ENCODE measurements at places on chromosomes 16 and 17.
A peak's percentile ranks its signal among the peaks of the same experiment; 100 is the strongest.

DNA sequence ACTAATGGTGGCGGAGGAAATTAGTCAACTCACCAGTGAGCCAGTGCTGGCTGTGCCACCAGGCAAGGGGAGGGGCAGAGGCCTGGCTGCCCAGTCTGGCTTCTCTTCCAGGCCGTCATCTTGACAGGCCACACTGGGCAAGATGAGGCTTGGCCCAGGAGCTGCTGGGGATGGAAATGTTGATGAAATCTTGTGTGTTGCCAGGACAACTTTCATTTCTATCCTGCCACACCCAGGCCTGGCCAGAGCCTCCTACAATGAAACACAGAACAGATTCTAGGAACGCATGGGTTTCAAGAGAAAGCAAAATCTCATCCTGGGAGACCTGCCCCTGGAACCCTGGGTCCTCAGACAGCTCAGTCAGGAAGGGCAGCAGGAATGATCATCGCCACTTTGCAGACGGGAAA lies 9.3 kb downstream of the HEXIM2 start:
- peak; percentile 76 for DNase-seq

GRCh38 chr16:68539711-68540239 lies 684 bp downstream of the ZFP90 start:
- DNase-seq, result peak; percentile 40

- DNase-seq, result no peak
These were observed 5.3 kb downstream of the TMEM106A start for GRCh38 chr17:43216762-43217613.

DNA sequence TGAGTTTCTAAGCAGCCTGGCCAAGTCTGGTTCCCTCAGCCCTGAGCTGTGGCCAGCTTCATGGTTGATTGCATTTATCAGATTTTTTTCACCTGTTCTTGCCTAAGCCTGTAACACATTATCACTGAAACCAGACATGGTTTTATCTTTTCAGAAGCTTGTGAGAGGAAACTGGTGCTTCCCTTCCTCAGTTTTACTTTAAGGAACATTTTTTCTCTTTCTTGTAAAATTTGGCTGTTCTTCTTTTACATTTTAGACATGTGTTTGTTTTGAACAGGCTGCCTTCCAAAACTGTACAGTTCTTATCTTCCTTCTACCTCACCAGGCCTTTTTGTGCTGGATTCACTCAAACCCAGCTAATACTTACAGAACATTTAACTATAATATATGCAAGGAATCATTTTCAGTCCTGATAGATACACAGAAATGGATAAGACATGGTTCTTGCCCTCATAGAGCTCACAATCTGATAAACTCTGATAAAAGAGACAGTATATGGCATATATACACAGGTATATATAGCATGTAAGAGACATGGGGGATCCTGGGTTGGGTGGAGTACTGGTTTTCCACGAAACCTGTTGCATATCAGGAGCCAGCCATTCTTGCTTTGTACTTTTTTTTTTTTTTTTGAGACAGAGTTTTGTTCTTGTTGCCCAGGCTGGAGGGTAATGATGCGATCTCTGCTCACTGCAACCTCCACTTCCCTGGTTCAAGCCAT lies 44.5 kb downstream of the ZNRF1 start:
- DNase-seq, result no peak

DNA sequence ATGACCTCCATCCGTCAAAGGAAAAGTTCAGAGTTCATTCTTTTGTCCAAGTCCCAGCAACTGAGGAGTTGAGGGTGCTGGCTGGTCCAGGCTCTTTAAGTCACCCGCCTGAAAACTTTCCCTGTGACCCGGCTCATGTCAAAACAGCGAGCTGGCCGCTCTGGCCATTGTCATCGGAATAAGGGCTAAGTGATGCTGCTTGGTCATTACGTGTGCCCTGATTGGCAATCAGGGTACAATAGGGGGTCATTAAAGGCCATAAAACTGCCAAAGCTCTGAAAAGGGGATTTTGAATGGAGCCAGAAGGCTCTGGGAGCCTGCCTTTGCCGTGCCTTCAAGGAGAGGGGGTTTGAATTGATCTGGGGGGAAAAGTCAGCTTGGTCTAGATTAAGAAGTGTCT lies 88.5 kb upstream of the IRX3 start:
- DNase-seq, result no peak

DNA sequence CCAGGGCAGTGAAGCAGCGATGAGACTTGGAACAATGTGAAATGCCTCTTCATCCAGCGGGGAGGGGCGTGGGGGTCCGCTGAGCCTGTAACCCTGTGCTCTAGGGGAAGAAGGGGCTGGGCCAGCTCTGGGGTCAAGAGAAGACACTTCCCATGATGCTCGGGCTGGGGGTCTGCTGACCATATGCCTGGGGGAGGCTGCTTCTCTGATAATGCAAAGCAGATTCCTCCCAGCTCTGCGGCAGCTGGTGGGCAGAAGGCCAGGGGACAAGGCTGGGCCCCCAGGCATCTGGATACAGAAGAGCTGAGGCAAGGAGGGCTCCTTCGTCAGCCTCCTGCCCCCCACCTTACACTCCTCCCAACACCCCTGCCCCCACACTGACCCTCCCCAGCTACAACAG lies 24.7 kb downstream of the NGFR start:
- no peak for DNase-seq

- peak; percentile 68 for DNase-seq
These were observed 22.7 kb downstream of the PEMT start for GRCh38 chr17:17568772-17569195.

- no peak for DNase-seq
These were observed 2.6 kb downstream of the APRT start for GRCh38 chr16:88809068-88809675.

DNA sequence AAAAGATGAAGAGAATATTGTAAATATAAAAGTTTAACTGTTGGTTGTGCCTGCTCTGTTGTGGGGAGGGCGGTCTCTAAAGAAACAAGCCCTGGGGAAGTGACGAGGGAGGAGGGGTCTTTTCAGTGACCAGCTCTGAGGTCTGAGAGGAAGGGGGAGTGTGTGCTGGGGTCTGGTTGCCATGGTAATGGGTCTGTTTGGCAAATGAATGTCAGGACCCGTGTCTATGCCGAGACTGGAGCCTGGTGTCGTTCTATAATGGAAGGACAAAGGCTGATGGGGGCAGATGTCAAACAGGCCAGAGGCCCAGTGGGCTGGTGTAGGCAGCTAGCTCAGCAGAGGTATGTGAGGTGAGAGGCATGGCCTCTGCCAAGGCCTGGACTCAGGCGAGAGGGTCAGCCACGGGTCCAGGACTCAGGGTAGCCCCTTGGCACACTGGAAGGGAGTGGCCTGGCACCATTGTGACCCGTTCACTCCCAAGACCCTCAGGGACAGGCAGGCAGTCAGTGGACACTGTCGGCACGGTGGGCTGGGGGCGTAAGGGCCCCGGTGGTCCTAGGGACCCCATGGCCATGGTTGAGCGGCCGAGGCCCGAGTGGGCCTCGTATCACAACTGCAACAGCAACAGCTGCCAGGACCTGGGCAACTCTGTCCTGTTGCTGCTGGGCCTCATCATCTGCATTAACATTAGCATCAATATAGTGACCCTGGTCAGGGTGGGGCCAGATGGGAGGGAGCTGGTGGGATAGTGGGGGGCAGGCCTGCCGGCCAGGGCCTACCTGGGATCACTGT lies at the start of gene SPEM1:
TSS of gene SPEM1 (plus strand) at position 506 of the 792 bp plus-strand sequence. CDS start at position 567, 61 bp downstream.
- no peak for DNase-seq

DNA sequence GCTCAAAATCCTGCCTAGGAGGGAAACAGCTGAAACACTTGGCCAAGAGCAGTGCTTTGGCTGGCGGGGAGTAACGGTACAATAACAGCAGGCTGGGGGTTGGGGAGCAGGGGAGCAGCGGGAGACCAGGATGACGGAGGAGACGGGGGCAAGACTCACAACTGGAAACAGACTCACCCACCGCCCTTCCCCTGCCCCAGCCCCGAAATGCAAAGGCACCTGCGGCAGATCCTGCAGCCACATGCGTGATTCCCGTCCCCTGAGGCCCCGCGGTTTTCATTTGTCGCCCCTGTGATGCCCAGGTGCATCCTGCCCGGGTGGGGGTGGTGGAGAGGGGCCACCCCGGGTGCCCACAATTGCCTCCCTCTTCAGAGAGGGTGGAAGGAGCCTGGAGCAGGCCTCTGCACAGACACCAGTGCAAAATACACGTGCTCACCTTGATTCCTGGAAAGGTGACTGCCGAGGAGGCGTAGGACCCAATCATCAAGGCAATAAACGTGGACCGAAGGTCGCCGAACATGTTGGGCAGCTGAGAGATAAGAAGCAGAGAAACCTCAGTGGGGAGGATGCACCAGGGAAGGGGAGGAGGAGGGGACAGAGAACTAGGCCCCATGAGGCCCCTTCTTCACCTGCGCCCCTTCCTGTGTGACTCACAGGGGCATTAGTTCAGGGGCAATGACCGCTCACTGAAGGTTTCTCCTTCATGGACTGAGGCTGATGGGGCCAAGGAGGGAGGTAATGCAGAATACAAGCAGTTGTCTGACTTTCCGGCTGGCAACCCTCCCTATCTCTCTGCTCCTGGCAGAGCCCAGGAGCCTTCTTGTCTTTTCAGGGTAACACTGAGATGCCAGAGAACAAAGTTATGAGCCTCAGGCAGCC lies 30.4 kb upstream of the PITPNA start:
- no peak for DNase-seq

GRCh38 chr16:22191532-22192260 lies 14.4 kb upstream of the EEF2K start:
- no peak for DNase-seq

DNA sequence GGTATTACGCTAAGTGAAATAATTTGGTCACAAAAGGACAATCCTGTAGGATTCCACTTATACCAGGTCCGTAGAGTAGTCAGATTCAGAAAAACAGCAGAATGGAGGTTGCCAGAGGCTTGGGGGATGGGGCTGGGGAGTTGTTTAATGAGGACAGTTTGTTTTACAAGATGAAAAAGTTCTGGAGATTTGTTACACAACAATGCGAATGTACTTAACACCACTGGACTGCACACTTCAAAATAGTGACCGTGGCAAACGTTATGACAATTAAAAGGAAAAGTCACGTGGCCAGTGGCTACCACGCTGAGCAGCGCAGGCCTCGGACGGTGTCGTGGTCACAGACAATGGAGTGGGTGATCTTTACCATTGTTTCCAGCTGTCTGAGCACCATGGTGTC lies 338.1 kb downstream of the SEC14L1 start:
- DNase-seq, result no peak

DNA sequence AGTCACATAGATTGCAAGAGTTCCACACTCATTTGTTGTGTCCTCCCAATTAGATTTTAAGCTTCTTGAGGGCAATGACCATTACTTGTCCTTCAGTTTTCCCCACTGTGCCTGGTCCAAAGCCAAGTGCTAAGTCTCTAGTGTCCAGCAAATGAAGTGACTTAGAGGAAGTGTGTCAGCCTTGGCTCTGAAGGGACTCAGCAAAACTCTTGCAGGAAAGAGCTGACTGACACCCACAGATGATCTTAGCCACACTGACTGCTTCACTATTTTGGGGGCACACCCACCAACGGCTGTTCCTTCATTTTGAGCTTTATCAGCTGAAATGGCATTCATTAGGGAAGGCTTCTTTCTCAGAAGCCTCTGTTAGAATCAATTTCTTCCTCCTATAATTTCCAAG lies 358.1 kb downstream of the UTP18 start:
- no peak for DNase-seq

GRCh38 chr16:28316054-28316453 lies 23.7 kb downstream of the SBK1 start:
- DNase-seq, result no peak

GRCh38 chr16:54455030-54455725 lies 168.6 kb upstream of the IRX3 start:
- no peak for DNase-seq

GRCh38 chr16:30421010-30421409 lies 8.8 kb downstream of the DCTPP1 start:
- no peak for DNase-seq

DNA sequence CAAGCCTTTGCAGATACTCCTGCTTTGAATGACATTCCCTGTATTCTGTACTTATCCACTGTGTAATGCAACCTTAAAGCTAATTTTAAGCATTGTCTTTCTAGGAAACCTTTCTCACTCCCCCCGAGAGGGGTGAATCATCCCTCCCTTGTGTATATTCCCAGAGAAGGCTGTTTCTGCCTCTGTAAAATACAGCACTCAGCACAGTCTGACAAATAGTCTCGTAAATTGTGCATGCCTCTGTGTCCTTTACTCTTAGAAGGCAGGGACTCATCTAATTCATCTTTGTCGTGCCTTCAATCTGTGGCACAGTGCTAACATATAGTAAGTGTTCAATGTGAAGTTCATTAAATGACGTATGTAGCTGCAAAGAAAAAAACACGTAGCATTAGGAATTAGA lies 200.7 kb downstream of the CA10 start:
- DNase-seq, result no peak

DNA sequence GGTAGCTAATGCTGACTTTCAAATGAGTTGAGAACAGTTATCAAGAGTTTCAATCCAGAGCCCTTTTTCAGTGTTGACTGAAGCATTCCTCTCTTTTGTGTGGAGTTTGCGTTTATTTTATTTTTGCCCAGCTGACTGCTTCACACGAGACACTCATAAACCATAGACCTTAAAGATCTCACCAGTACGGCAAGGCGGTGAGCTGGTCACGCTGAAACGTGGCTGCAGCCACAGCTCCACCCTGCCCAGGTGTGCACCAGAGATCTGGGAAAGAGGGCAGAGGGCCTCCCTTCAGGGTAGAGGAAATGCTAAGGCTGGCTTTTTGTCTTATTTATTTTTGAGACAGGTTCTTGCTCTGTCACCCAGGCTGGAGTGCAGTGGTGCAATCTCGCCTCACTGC lies 112.2 kb downstream of the AATF start:
- DNase-seq, result no peak

DNA sequence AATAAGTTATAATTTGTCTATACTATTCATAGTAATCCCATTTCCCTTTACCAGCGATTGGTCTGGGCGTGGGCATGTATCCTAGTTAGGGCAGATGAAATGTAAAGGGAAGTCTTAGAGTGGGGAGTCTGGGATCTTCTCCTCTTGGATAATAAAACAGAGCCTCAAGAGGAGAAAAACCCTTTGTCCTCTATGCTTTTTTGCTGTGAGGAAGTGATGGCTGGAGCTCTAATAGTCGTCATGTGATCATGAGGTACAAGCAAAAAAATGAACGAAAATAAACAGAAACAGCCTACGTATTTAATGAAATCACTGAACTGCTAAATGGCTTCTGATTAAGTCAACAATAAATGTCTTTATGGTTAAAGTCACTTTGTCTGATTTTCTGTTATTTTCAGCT lies 26.8 kb downstream of the EFCAB5 start:
- no peak for DNase-seq

DNA sequence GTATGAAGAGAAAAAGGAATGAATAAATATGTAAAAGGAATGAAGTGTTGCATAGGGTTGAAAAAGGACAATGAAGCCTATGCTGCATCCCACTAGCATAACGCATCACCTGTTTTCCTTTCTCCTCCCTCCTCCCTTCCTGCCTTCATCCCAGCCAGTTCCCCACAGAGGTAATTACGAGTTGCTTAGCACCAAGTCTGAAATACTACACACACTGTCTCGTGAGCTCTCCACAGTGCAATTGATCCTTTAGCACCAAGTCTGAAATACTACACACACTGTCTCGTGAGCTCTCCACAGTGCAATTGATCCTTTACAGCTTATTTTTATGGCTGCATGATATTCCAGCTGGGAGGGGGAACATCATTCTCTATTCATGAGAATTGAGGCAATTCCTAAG lies 1.1 kb upstream of the DRC7 start:
- no peak for DNase-seq

- no peak for DNase-seq
These were observed 186.4 kb downstream of the BCAS3 start for GRCh38 chr17:60863892-60864707.

- no peak for DNase-seq
These were observed 731.8 kb downstream of the CDH11 start for GRCh38 chr16:64390102-64390501.

Measured in foreskin fibroblast (primary cell).